ENCODE measurements at places on chromosomes 4 and X. TPM values are rescaled to one million over a fixed set of nuclear protein-coding genes. Genes with fewer than 3 reads are reported as not detected.

SUPT20HL1 gene
- total RNA-seq = 0.07 TPM

OCRL gene
- total RNA-seq = 29.0 TPM

CHIC2 gene
- total RNA-seq = 50.7 TPM

STS gene
- 10.7 TPM for total RNA-seq

CYTL1 gene
- 0.72 TPM for total RNA-seq

ATP1B4 gene
- total RNA-seq = not detected

RPA4 gene
- 1.2 TPM for total RNA-seq

PAGE1 gene
- total RNA-seq = not detected

ADH1C gene
- total RNA-seq = 0.23 TPM

COX7B2 gene
- not detected for total RNA-seq

SORBS2 gene
- total RNA-seq = 18.1 TPM

Measured in smooth muscle cell of the pulmonary artery (primary cell).